ENCODE measurements at places on chromosomes 11 and 22.

DNA sequence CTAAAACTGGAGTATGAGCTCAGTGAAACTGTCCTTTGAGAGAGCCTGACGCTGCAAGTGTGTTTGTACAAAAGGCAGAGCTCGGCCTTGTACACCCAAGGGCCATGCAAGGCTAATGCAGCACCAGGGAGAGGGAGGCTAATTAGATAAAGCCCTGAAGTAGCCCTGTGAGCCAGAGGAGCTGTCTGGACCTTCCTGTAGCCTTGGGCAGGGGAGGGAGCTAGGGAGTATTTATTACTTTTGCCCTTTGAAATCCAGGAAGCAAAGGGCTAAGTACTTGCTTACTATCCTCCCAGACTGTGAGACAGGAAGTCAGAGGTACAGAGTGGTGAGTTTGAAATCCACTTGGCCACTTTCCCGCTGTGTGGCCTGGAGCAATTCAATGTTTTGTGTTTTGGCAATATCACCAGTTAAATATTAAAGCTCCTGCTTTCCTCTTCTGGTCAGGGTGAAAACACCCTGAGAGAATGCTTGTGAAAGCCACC is 10.2 kb upstream of the LDHA start:
- no peak for DNase-seq

- no peak for DNase-seq
These were observed 1.2 kb downstream of the PGAP2 start for GRCh38 chr11:3809624-3809928.

GRCh38 chr11:72833811-72834493 is 19.7 kb downstream of the ATG16L2 start:
- no peak for DNase-seq

DNA sequence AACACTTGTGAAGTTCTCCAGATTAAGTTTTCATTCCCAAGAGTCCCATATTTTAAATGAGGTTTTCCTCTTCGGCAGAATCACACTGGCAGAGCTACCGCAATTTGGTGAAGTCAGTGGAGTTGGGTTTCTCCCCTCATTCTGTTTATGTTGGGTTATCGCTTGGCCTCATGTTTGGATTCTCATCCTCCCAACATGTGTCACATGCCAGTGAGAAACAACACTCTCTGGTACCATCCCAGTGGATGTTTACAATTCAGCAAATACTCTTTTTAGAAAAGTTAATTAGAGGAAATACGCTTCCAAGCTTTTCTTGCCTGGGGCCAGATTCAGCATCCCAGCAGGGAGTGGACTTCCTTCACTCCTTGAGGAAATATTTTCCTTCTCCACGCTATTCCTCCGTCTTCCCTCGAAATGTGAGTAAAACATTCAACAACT is 2.1 kb downstream of the PAMR1 start:
- no peak for DNase-seq
